Hepatocyte (in vitro differentiated cells): ENCODE measurements at places on chromosomes 6 and 20.

- DNase-seq, result no peak
These were observed 32.2 kb downstream of the KCNB1 start for GRCh38 chr20:49450281-49450721.

- DNase-seq, result no peak
These were observed 46.6 kb upstream of the ENPP1 start for GRCh38 chr6:131761060-131761761.

- DNase-seq, result no peak
These were observed 69.3 kb downstream of the ABHD12 start for GRCh38 chr20:25321262-25321831.

- no peak for DNase-seq
These were observed 18.6 kb downstream of the ARID1B start for GRCh38 chr6:156795825-156796224.

GRCh38 chr6:149318581-149319286 lies 1.2 kb downstream of the TAB2 start:
- DNase-seq, result peak; percentile 11

DNA sequence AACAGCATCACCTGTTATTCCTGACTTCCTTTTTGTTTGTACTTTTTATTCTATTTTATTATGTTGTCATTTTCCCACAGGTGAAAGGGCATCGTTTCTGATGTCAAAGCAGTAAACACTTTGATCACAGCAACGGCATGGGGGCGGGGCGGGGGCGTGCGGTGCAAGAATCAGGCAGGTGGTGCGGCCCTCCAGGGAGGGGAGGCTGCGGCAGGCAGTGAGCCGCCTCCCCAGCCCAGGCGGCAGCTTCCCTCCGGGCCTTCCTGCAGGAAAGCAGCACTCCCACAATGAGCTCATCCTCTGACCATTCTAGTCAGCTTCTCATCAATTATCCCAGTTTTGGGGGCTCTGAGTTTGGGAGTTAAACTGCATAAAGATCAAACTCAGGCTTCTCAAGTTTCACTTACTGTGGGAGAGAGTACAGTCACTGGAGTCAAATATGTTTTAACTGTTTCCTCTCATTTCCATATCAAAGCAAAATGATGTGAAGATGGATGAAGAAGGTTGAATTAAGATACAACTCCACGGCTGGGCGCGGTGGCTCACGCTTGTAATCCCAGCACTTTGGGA lies 608.4 kb upstream of the AGPAT4 start:
- no peak for DNase-seq

DNA sequence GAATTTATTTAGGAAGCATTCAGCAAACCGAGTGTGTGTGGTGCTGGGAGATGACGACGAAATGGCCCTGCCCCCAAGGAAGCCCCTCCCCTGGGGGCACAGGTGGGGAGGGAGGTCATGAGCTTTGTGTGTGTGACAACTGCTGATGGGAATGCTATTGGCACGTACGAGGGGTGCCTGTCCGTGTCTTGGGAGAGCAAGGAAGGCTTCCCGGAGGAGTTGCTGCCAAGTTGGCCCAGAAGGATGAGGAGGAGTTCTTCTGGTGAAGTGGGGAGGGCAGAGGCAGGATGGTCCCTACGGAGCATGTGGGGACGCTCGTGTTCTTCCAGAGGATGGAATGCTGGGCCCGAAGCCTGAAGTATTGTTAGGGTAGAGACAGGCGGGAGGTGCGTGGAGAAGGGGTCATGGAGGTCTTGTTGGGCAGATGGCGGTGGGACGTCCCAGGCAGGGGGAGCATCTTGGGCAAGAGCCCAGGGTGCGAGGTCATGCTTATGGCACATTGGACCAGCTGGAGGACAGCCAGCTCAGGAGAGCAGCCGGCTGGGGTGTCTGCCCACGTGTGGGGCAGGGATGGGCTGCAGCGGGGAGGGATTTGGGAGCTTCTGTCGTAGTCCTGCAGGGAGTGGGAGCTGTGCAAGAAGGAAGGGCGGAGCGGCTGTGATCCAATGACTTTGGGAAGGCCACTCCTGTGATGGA lies 46.1 kb downstream of the SYNJ2 start:
- DNase-seq, result peak; percentile 3

DNA sequence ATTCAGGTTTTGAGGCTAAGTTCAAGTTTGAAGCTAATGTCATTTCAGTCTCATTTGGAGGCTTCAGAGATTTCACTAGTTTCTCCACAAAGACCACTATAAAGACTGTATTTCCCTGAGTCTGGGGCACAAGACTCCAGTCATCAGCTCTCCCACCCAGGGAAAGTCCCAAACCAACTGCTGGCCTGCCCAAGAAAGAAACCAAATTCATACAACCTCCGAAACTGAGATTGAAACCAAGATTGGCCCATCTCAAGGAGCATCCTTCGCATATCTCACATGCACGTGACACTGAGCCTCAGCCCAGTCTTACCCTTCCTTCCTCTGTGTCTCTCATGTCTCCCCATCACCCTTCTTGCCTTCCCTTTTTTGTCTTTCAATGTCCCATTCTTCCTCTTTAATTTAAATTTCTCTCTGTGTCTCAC lies 3.5 kb upstream of the LTA start:
- no peak for DNase-seq

GRCh38 chr6:32271429-32271828 lies 47.6 kb upstream of the NOTCH4 start:
- DNase-seq, result no peak

DNA sequence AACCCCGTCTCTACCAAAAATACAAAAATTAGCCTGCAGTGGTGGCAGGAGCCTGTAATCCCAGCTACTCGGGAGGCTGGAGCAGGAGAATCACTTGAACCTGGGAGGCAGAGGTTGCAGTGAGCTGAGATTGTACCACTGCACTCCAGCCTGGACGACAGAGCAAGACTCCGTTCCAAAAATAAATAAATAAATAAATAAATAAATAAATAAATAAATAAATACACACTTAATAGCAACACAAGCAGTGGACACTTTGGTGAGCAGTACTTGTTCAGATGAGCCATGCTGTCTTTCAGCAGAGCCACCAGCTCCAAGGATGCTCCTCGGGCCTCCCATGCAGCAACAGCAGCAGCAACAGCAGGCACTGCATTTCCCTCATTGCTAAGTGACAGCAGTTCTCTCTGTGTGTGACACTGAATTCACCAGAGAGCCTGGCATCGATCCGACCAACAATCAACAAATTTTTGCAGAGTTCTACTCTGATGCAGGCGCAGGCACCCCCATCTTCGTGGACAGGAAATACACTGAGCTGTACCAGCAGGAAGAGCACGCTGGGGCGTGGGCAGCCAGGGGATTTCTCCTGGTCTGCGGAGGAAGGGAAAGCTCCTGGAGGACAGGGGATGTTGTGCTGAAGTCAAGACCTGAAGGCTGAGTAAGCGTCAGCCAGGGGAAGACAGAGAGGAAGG lies 54.0 kb upstream of the SNX9 start:
- no peak for DNase-seq

DNA sequence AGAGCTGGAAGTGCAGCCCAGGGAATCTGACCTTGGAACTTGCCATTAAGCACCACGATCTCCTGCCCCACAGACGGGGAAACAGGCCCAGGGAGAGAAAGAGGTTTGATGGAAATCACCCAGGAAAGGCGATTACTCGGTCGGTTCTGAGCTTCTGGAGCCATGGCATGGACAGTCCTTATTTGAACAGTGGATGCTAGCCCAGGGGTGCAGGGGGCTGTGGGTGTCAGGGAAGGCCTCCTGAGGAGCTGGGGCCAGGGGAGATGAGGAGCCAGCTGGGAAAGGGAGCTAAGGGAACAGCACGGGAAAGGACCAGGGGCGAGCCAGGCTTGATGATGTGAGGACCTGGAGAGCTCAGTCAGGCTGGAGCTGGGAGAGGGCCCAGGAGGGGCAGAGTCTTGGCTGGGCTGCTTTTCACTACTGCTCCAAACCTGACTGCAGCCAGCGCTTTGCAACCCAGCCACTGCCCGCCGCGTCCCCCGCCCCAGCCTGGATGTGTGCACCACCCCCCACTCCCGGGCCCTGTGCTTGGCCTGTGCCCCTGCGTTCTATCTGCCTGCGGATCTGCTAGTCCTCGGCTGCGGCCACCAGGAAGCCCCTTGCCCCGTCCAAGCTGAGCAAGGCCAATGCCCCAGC lies 17.8 kb downstream of the SUN5 start:
- DNase-seq, result no peak

DNA sequence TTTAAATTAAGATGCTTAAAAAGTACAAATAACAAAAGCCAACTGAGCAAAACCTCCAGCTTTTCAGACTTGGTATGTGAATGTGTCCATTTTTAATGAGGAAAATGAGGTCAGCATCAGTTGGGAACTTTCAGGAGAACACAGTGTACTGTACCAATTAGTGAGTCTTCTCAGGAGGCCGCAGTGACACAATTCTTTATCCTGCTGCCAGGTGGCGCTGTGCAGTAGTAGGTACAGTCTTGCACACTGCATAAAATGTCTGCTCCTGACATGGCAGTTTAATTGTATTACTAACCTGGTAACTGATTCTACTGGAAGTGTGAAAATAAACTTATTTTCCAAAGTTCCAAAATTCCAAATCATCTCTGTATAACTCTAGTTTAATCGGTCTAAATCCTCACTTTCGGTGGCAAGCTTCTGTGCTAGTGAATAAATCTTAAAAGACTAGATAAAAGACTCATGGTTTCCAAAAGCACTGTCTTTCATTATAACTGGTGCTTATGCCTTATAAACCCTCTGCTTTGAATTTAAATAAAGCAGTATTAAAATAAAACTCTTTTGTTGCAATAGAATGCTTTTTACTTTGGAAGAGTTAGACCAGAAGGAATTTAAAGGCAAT lies 214.8 kb upstream of the MMS22L start:
- DNase-seq, result peak; percentile 85

DNA sequence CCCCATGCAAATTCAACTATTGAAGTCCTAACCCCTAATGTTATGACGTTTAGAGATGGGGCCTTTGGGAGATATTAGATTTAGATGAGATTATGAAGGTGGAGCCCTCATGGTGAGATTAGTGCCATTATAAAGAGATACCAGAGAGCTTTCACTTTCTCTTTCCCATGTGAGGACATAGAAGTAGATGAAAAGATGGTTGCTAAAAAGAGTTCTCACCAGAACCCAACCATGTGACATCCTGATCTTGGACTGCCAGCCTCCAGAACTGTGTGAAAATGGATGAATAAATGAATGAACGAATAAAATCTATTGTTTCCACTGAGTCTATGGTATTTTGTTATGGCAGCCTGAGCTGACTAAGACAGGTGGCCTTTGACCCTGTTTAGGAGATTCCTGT lies 50.6 kb upstream of the FBXO30 start:
- no peak for DNase-seq

DNA sequence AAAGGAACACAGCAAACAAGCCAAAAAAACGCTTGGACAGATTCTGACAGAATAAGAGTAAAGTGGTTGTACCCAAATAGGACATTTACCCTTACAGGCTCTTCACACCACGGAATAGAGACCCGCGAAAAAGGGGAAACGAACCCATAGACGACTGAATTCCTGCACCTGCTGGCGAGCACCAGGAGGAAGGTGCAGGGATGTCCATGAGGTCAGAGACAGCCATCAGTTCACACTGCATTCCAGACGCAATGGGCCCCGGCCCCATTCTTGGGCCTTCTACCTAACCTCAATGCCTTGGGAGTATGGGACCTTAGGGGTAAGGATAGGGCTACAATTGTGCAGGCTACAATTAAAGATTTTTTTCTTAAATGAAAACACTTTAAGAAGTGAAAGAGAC lies 5.2 kb upstream of the DIDO1 start:
- no peak for DNase-seq
